ENCODE measurements at places on chromosomes 7 and 10. TPM values are rescaled to one million over a fixed set of nuclear protein-coding genes. Genes with fewer than 3 reads are reported as not detected.

- DNase-seq, result peak; percentile 97
Observed at GRCh38 chr10:17206210-17206709, 4.8 kb upstream of the TRDMT1 start.

DNA sequence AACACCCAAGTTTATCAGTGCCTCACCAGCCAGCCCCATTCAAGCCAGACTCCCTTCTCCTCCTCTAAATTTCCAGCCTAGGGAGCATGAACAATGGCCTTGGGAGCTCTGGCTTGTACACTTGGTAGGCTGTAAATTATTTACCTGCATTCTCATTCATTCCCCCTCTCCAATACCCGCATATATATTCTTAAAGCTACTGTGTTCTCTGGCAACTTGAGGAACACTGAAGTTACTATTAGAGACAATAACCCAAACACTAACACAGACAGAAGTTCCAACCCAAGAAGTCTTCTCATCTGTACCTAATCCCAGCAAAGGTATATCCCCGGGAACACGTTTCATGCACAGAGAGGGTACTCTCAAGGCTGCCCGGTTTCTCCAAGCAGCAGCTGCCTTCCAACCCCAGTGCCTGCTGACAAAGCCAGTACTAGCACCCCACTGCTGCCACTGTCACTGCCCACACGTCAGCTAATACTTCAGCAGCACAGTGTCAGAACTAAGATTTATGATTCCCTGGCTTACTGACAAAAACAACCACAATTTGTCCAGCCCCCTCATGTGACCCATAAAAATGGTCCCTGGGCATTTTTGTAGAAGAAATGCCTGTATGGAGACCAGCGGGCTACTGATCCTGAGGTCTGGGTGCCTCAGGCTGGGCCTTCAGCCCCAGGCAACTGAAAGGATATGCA lies 3.1 kb downstream of the WDR91 start:
- peak; percentile 31 for DNase-seq

GRCh38 chr7:17487343-17487742 lies 188.9 kb downstream of the AHR start:
- no peak for DNase-seq

The KCNIP2 gene
- total RNA-seq, result 0.12 TPM

- DNase-seq, result peak; percentile 52
Observed at GRCh38 chr10:124724279-124725027, 19.7 kb downstream of the FAM53B start.

GRCh38 chr10:89221919-89222318 lies 14.8 kb upstream of the CH25H start:
- DNase-seq, result no peak

The TAS2R5 gene
- not detected for total RNA-seq

DNA sequence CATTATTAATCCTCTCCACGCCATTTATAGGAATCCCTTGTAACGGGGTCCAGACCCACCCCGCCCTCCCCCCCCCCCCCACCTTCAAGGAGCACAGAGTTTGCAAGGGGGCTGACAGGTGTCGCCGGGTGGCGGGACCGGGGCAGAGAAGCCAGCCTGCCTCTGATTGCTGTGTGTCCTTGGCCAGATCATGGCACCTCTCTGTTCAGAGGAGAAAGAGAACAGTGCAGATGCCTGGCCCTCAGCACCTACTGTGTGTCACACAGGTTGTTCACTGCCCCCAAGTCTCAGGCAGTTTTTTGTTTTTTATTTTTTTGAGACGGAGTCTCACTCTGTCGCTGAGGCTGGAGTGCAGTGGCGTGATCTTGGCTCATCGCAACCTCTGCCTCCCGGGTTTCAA lies 5.4 kb upstream of the MICALL2 start:
- DNase-seq, result no peak

DNA sequence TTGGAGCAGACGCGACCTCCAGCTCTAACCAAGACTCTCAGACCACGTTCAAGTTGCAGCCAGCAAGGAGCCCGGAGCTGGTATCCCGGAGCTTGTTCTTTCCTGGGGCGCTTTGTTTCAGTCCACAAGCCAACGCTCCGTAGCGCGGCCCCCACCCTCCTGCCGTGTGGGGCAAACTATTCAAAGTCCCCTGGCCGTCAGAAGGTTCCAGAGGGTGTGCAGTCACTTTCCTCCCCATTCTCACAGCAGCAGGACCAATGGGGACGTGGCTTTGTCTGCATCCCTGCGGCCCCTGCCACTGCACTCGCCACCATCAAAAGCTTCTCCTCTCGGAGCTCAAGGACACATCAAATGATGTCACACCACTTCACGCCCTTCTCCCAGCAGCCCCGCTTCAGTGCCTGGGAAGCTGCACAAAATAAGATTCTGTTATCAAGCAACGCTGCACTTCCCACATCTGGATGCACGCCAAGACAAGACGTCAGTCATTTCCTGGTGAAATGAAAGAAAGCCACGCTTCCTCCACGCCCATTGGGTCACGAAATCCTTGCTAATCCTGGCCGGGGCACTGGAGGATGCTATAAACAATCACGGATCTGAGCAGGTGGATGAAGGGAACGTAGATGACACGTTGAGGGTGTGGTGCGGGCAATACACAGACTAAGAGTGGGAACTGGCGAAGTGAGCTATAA lies 348.2 kb downstream of the PTPRN2 start:
- peak; percentile 13 for DNase-seq

GRCh38 chr7:40306596-40306995 lies 171.8 kb downstream of the SUGCT start:
- DNase-seq, result peak; percentile 40

DNA sequence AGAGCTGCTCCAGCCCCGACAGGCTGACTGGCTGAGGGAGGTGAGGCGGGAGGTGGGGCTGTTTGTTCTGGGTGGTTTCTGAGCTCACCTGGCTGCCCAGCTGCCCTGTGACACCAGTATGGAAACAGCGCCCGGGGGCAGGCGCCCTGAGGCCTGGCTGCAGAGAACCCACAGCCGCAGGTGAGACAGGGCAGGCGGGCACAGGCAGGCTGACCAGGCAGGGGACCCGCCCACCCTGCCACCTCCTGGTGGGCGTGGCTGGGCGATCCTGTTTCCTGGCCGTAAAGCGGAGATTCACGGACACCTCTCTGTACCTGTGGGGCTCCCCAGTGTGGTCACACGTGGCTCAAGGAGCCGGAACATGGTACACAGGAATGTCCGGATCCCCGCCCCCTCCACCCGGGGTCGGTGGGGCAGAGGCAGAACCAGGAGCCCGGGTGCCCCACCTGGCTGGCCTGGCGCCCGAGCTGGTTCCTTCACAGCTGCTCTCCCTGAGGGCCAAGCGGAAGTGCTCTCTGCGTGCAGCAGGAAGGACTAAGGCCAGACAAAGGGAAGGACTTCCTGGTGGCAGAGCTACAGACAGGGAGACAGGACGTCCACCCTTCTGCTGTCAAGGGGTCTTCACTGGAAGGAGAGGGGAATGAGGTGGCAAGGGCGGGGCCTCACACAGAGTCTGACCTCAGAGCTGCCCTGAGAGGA lies 3.9 kb downstream of the MICALL2 start:
- DNase-seq, result no peak

The PDIA4 gene
- total RNA-seq, result 286 TPM

Measured in RPMI7951 (cell line).